ENCODE measurements at places on chromosomes 3 and 15.

- no peak for DNase-seq
Observed at GRCh38 chr3:59726279-59726678, 676.5 kb upstream of the CFAP20DC start.

GRCh38 chr15:71688509-71689094 lies 121.8 kb upstream of the NR2E3 start:
- no peak for DNase-seq

DNA sequence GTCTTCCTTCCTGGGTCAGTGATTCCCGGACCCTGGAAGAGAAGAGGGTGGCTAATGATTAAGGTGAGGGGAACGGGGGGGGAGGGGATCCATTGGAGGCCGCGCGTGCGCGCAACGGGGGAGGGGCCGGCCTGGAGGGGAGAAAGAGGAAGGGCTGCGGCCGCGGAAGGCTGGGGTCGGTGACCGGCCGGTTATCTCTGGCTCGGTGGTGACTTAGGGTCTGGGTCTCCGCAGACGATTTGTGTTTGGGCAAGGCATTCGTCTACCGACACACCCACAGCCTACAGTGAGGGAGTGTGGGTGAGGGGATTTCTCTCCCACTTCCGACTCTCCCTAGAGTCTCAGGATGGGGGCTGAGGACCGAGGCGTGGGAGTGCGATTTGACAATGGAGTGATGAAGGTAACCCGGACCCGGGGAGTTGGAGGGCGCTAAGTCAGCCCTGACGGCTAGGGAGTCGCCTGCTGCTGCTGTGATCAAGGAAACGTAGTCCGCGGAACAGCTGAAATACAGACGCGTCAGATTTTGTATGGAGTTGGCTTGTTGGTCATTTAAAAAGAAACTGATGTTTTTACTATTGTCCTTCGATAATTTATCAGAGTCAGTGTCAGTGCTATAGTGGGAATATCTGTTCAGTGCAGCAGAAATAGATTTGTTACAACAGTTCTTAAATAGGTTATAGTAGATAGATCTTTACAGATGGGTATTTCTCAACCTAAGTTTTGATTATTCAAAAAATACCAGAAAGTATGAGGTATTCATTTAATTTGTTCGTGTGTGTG lies 733 bp downstream of the RNF111 start:
- DNase-seq, result peak; percentile 38

DNA sequence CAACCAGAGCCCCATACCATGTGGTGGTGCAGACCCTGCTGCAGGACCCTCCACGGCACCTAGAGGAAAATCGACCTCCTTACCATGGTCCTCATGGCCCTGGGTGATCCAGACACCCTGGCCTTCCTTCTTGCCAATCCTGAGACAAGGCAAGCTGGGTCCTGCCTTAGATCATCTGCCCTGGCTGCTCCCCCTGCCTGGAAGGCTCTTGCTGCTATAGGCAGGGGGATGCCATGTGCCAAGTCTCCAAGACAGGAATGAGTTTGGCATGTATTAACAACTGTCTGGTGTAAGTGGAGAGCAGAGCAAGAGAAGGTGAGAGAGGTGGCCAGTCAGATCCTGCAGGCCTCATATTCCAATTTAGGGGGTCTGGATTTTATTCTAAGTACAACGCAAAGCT lies 7.5 kb downstream of the HEG1 start:
- DNase-seq, result no peak

- DNase-seq, result no peak
Observed at GRCh38 chr3:137852391-137852830, 88.3 kb downstream of the SOX14 start.

DNA sequence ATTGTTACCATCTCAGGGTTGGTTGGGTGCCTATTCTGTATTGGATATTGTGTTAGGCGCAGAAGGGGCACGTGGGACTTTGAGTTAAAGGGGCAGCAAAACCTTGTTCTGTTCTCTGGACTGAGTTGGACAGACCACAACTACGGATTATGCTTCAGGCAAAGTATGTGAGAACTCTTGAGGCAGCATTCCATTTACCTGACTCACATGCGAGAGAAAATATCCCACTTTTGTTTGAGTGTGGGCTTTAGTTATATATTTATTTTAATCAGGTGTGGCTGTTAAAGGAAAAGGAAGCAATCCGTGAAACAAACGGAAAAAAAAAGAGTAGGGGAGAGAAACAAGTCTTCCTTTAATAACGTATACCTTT lies 627 bp upstream of the PLS1 start:
- DNase-seq, result no peak

DNA sequence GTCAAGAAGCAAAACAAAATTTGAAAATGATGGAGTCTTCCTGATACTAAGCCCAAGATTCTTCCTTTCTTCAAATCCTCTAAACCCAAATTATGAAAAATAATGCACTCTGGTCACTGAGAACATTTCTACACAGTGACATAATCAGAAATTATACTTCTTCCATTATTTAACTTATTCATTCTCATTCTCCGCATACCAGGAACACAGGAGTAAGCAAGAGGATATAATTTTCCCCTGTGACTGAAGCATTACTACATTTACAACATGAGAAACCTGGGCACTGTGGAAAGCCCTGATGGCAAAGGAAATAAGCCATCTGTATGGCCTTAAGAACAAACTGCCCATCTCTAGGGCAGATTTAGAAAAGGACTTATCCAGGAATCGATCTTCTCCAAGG lies 47.0 kb downstream of the EXD1 start:
- DNase-seq, result no peak

DNA sequence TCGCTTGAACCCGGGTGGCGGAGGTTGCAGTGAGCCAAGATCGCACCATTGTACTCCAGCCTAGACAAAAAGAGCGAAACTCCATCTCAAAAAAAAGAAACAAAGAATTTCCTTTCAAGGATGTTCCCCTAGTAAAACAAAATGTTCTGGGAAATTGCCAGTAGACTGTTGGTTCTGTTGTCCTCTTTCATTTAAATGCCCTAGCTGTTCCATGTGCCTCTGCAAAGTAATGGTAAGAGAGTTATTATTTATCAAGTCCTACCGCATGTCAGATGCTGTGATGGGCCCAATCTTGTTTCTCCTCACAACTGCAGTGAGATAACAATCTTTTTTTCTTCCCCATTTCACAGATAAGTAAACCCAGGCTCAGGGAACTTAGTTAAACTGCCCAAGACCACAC lies 254.3 kb upstream of the TPM1 start:
- DNase-seq, result no peak

- no peak for DNase-seq
Observed at GRCh38 chr3:21067031-21067813, 683.8 kb downstream of the ZNF385D start.

DNA sequence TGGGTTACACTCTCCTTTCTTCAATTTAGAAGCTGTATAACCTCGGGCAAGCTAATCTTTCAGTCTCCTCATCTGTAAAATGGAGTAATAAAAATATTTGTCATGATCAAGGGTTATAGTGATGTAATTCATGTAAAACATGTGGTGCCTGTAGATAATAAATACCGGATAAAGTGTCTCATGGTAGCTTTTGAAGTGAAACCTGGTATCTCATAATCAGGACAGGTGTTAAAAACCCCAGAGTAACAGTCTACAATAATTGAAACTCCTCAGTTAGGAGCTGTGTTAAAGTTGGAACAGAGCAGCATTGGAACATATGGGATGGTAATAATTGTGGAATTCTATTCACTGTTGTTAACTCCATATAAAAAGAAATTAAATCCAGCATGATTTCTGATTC lies 884 bp upstream of the KNL1 start:
- DNase-seq, result no peak

DNA sequence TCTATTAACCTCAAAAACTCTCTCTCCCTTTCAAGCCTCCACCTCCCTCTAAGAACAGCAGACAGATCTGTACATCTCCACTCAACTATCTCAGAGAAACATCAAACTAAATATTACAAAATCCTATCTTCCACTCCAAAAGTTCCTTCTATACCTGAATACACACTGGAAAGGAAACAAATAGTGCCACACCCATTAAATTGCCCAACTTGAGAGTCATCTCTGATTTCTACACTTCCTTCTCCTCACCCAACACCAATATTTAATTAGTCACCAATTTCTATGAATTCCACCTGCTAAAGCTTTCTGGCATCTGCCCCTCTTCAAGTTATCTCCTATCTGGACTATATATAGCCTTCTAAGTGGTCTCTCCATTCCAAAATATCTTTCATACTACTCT lies 65.8 kb downstream of the PEAK1 start:
- no peak for DNase-seq

GRCh38 chr3:102192575-102192974 lies 242.2 kb upstream of the ZPLD1 start:
- DNase-seq, result no peak

DNA sequence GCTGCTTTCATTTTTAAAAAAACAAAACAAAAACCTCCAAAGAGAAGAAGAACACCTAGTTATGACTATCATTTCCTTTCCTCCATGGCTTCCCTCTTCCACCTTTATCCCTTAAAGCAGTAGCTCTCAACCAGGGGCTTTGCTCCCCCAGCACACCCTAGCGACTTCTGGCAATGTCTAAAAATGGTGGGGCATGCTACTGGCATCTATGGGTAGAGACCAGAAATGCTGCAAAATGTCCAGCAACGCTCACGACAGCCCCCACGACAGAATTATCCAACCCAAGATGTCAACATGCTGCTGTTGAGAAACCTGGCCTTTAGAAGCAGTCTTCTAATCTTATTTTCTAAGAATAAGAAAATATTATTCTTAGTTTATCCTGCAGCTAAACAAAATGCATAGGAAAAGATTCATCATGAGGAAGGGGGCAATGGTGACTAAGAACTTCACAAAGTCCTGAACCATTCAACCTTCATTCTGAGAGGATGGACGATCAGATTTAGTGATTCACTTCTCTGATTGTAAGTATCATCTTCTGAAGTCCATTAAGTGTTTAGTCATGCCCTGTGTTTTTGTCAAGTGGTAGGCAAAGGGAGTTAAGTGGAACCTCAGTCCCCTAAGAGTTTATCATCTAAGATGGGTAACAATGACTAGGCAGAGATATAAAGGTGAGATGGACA lies 81.7 kb downstream of the CCNL1 start:
- no peak for DNase-seq

GRCh38 chr3:126107957-126108675 lies 24.2 kb upstream of the SLC41A3 start:
- DNase-seq, result no peak

DNA sequence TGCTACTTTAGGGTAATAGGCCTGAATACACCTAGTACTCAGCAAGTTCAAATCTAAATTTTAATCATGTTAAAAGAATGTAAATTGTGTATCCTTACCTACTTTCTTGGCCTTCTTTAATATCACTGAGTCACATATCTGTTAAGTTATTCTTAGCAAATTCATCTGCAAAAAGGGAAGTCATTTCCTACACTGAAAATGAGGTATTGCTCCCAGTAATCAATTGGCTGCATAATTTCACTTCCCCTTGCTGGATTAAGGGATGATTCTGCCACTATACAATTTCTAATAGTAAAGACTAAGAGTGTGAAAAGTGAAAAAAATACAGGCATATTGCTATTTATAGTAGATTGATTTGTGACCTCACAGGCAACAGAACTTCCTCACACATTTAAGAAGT lies 47.8 kb downstream of the CCDC54 start:
- no peak for DNase-seq

DNA sequence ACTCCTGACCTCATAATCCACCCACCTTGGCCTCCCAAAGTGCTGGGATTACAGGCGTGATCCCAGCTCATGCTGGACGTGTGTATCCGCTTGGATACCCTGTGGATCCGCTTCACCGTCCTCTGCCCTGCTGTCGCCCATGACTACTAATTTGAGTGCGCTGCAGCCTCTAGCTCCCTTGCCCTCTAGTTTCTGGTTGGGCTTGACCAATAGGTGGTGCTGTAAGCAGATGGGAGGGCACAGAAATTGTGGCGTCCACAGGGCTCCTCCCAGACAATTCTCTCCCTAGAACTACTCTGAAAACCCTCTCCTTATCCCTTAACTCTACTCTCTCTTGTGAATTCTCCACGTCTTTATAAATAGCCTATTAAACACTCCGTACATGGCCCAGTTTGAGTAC lies 36.2 kb downstream of the ZPLD1 start:
- DNase-seq, result no peak

DNA sequence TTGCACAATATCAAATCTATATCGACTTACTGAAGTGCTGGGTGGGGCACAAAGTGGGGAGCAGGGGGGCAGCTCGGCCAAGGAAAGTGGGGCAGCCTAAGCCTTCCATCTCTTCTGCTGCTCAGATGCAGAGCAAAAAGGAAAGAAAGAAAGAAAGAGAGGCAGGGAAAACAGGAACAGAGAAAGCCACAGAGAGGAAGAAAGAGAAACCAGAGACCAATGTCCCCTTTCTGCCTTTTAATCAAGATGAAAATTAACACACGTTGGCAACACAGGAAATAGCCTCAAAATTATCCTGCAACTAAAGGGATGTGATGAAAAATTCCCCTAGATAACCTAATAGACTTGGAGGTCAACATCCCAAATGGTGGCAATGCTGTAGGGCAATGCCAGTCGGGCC lies 72.2 kb upstream of the RAD18 start:
- no peak for DNase-seq

DNA sequence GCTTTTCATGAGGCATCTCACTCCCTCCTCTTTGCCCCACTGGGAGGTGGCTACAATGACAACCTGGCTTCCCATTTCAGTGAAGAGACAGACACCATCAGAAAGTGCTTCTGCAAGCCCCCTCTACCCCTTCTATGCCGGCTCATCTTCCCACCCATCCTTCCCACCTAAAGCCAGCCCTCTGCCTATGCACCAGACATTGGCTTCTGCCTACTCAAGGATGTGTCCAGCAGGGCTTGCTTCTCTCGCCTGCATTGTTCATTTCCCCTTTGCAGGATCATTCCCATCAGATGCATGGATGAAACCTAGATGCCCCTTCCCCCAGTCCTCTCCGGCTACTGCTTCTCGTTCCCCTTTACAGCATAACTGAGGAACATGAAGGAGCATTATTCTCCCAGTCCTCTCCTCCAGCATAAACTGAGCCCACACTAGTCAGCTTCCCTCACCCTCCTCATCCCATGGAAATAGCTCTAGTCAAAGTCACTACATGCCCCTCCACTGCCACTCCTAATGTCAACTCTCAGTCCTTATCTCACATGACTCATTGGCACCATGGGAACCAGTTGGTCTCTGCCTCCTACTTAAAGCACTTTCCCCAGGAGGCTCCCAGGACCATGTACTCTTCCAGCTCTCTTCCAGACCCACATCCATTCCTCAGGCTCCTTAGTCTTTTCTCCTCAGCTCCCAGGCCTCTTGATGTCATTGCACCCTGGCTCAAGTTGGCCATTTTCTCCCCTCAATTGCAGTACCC lies 47.9 kb downstream of the TM2D3 start:
- no peak for DNase-seq

GRCh38 chr15:99959326-99959725 lies 226.1 kb upstream of the LYSMD4 start:
- DNase-seq, result no peak

DNA sequence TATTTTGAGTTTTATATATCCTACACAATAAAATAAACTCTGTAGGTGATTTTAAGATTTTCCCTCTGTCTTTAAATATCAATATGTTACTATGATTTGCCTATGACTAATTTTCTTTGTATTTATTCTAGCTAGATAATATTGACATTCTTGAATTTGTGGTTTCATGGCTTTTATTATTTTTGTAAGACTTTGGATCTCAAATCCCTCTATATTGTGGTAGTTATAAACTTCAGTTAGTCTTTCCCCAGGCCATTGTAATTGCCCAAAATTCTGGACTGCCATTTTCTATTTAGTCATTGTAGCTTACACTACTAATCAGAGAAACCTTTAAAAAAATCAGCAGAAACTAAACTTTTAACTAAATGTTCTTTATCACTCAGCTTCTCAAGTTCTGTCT lies 1559.3 kb upstream of the GBE1 start:
- no peak for DNase-seq

GRCh38 chr3:31996195-31996594 lies 14.6 kb downstream of the ZNF860 start:
- DNase-seq, result no peak
